Activated CD4-positive, alpha-beta T cell treated with anti-CD3 and anti-CD28 coated beads, Interleukin-2, amount 10 ng/mL, durations not matched to agents 7 days and 5 days (primary cell): ENCODE measurements at places on chromosomes 2 and 18. TPM values are rescaled to one million over a fixed set of nuclear protein-coding genes. Genes with fewer than 3 reads are reported as not detected.

- no peaks in the 10 kb centered on the region for H3K27me3 ChIP-seq
- H3K4me1 ChIP-seq = peaks cover 2% of the 10 kb centered on the region
- DNase-seq = no peak
- H3K4me3 ChIP-seq = no peak overlapping the region
- H3K36me3 ChIP-seq = peaks cover 76% of the 10 kb centered on the region
Observed at GRCh38 chr2:6970551-6970950, 53.3 kb downstream of the RNF144A start.

HOXD10 gene
- total RNA-seq = not detected

DNA sequence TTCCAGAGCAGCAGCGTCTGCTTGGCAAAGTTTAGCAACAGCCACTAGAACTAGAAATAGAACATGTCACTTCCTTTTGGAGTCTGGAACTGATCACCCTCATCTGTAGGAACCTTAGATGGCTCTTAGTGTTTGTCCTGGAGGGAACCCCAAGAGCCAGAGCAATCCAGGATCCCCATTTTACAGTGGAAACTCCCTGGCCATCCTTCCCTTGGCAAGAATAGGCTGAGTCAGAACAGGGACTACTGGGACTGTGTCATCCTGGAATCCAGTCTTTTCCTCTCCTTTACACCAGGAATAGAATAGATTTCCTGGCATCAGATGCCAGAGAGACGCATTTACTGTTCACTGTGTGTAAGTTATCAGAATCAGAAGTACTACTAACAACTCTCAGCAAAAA, 33.2 kb upstream of the GRHL1 start:
- peaks cover 40% of the 10 kb centered on the region for H3K36me3 ChIP-seq
- no peak for DNase-seq
- H3K27me3 ChIP-seq = no peaks in the 10 kb centered on the region
- H3K4me3 ChIP-seq = no peak overlapping the region
- H3K4me1 ChIP-seq = peaks cover 6% of the 10 kb centered on the region

NTSR2 gene
- not detected for total RNA-seq

- DNase-seq = peak; percentile 30
- no peaks in the 10 kb centered on the region for H3K36me3 ChIP-seq
- H3K27ac ChIP-seq = no peak overlapping the region
- H3K4me1 ChIP-seq = no peaks in the 10 kb centered on the region
Observed at GRCh38 chr2:219331560-219332213, 857 bp downstream of the RESP18 start.

DNA sequence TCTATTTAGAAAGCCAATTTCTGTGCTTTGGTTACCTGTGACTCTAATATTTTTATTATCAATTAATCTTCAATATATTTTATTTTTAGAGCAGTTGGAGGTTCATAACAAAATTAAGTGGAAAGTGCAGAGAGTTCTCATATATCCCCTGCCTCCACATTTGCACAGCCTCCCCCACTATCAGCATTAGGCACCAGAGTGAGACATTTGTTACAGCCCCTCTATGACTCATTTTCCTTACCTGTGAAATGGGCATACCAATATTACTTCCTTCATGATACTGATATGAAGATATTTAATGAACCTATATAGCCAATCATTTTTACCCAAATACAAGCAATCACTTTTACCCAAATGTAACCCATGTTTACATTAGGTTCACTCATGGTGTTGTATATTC, 34.0 kb upstream of the CYTIP start:
- H3K36me3 ChIP-seq = peaks cover 34% of the 10 kb centered on the region
- DNase-seq = no peak
- no peaks in the 10 kb centered on the region for H3K27me3 ChIP-seq
- H3K4me3 ChIP-seq = no peak overlapping the region
- peak overlapping the region; percentile 90 for H3K27ac ChIP-seq

- H3K4me3 ChIP-seq = no peak overlapping the region
- peaks cover 50% of the 10 kb centered on the region for H3K36me3 ChIP-seq
- no peak overlapping the region for H3K27ac ChIP-seq
- peaks cover 8% of the 10 kb centered on the region for H3K4me1 ChIP-seq
- H3K27me3 ChIP-seq = no peaks in the 10 kb centered on the region
Observed at GRCh38 chr2:126699018-126699417, 43.1 kb downstream of the GYPC start.
